ENCODE measurements at places on chromosomes 1 and 21.
A peak's percentile ranks its signal among the peaks of the same experiment; 100 is the strongest.

DNA sequence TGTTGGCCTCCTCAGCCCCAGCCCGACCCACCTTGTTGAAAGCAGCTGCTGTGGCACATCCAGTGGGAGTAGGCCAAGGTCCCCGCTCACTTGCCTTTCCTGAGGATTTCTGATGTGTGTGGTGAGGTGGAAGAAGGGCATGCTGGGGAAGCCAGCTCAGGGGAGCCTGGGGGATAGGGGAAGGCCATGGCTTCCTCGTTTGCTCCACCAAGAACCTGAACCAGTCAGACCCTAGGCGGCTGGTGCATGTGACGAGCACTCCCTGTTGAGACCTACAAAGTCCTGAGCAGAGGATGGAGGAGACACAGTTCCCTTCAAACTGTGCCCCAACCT is 38.0 kb upstream of the SLC30A1 start:
- DNase-seq = no peak

DNA sequence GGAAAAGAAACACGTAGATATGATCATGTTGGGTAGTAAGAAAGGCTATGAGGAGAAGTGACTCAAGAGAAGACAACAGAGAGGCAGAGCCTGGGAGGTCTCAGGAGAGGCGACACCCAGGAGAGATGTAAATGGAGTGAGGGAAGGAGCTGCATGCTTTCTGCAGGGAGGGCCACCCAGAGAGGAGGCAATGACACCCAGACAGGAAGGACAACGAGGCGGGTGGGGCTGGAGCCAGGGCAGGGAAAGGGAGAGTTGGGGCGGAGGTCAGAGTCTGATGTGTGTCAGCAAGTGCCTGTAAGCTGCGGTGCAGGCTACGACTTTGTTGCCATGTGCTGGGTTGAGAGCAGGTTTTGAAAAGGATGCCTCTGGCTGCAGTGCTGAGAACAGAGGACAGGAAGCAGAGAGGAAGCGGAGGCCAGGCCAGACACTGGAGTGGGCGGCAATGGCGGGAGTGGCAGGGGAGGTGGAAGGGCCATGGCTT is 31.3 kb downstream of the SLC1A7 start:
- no peak for DNase-seq

DNA sequence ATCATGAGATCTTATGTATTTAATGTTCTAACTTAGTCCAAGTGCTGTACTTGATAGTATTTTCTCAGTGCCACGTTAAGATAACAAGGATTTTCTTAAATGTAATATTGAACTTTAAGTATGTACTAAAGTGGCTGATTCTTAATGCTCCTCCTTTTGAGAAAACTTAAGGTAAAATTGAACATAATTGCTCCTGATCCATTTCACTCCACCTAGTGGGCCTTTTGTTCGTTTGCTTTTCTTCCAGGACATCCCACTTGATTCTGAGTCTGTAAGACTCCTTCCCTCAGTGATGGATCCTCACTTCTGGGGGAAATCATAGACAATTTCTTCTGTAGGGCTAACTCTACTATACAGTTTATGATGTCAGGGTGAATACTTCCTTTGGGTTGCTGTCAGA is 173.1 kb downstream of the LMO4 start:
- no peak for DNase-seq

GRCh38 chr1:156463874-156464273 is 36.7 kb downstream of the MEF2D start:
- no peak for DNase-seq

GRCh38 chr1:229230893-229231753 is 39.8 kb upstream of the RAB4A start:
- DNase-seq = no peak

GRCh38 chr21:29481641-29482040 is 182.9 kb downstream of the BACH1 start:
- no peak for DNase-seq

DNA sequence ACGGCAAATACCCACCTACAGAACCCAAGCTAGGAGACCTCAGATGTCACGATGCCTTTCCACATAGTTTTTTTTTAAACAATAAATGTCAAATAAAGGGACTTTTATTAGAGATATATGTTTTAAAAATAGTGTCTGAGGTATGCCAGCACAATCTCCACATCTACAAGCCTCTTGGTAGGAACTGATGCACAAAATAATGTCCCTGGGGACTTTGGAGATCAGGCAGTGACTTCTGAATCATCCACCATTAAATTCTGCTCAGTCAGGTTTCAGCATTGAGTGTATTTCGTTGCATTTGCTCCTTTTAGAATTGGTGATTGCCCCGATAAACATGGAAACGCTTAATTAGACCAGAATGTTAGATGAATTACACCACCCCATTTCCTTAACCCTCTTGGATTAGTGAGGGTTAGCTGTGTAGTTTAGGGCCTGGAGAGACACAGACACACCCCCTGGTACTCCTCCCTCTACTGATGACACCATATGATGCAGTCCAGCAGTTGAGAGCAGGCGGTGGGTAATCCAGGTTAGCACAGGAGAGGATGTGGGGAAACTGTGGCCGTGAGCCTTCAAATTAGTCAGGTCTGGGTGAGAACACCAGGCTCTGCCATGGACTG is 33.6 kb downstream of the LGR6 start:
- no peak for DNase-seq

- peak; percentile 73 for DNase-seq
Observed at GRCh38 chr1:160083968-160084770, 2.8 kb downstream of the KCNJ9 start.

- DNase-seq = no peak
Observed at GRCh38 chr1:4005431-4005830, 105.4 kb upstream of the C1orf174 start.

GRCh38 chr1:15153842-15154479 is 414 bp downstream of the TMEM51 start:
- DNase-seq = no peak

DNA sequence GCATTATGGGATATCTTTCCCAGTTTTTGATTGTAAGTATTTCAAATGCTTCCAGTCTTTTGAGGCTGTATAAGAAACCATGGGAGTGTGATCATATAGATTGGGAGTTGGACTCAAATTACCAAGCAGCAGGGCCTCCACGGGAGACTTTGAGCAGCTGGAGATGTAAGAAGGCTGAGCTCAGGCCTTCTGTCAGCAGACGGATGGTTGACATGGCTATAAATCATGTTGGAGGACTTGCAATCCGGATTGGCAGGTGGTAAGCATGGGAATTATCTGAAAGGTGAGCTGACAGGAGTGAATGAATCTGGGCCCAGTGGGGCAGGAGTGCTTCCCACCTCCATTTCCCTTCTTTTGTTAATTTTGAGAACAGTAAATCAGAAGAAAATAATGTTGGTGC is 83.2 kb upstream of the PPM1J start:
- DNase-seq = no peak

GRCh38 chr1:54310439-54311328 is 95.5 kb downstream of the SSBP3 start:
- no peak for DNase-seq

DNA sequence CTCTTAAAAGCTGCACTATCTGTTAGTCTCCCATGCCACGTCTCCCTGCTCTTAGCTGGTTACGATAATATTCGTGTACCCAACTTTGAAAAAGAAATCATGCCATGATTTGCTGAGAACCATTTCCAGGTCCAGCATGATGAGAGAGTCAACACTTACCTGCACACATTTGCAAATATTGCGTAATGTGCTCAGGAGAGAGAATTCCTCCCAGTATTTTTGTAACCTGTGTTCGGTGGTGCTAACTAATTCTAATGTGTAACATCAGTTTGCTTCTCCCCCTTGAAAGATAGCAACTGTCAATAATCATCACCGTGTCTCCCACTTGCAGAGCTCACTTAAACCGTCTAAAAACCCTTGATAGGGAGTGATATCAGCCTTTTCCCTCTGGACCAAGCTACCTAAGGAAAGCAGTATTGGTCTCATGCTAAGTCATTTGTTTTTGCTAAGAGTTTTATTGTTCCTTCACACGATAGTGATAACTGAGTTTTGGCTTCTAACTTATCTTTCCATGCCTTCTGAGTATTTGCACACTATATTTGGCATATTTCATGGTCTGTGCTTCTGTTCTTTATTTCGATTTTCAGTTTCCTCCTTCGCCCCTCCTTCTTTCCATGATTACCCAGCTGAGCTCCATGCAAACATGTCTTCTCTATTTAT is 61.1 kb upstream of the IRF2BP2 start:
- no peak for DNase-seq

- peak; percentile 25 for DNase-seq
Observed at GRCh38 chr1:160550572-160551034, 27.5 kb upstream of the SLAMF6 start.

GRCh38 chr1:201515062-201515750 is 8.3 kb upstream of the CSRP1 start:
- no peak for DNase-seq

- no peak for DNase-seq
Observed at GRCh38 chr1:209326831-209327230, 256.7 kb upstream of the CAMK1G start.

- DNase-seq = no peak
Observed at GRCh38 chr1:8754993-8755392, 62.4 kb downstream of the RERE start.

GRCh38 chr1:87136607-87137341 is 191.9 kb upstream of the LMO4 start:
- DNase-seq = no peak

DNA sequence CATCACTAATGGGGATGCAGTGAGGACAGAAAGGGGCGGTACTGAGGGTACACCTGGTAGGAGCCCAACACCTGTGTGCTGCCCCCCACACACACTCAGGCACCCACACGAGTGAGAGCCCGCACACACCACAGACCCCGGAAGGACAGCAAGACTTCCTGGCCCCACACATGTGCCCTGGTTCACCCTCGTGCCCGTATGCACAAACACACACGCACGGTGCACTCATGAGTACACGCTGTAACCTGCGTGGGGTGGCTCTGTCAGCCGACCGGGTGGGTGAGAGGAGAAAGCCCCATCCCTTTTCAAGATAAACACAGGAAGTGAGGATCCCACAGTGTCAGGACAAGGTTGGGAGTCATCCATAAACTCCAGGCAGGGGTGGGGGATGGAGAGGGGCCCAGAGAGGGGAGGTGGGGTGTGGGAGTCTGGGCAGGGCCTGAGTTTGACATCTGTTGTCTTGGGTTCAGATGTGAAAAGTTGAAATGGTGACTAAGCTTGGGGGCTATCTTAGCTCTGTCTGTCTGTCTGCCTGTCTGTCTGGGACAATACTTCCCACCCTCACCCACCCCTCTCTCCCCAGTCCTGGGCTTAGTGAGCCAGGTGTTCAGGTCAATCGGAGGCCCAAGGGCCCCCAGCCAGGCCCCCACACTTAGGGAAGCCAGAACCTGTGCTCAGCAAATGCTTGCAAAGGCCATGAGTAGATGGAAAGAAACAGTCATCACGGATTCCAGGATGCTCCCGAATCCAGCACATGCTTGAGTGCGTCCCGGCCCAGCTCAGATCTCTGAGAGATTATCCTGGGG is 119.8 kb upstream of the ZBTB40 start:
- no peak for DNase-seq

DNA sequence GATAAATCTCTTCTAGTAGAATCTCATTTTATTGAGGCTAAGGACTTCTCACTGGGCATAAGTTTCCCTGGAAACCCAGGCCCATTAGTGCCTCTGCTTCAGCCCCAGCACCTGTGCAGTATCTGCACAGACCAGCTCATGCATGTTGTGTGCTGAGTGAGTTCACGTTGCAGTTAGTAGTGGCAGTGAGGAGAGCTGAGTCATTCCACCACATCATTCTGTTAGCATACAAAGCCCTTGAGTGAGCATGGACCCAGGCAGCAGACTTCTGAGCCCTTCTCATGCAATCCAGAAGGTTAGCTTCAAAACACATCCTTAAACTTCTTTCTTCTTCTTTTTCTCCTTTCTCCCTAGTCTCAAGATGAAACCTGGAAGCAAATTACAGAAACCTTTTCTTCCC is 45.8 kb upstream of the NTPCR start:
- no peak for DNase-seq

DNA sequence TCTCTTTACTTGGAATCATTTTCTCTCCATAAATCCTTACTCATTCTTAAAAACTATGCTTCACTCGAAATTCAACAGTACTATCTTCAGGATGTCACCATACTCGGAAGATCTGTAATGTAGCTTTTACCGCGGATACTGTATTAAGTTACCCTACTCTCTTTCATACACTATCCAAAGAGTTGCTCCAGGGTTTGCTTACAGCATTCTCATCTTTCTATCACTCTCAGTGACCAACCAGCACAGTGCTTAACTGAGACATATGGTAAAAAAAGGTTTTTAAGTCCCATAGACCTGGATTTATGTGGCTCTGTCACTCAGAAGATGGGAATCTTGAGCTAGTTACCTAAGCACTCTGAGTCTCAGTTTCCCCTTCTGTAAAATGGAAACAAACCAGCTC is 15.8 kb downstream of the GTF2B start:
- DNase-seq = no peak

All from naive thymus-derived CD4-positive, alpha-beta T cell (primary cell).